ENCODE measurements at places on chromosomes 13 and 19.

- no peak for DNase-seq
Measured at GRCh38 chr19:55041627-55042343, 3.7 kb upstream of the GP6 start.

DNA sequence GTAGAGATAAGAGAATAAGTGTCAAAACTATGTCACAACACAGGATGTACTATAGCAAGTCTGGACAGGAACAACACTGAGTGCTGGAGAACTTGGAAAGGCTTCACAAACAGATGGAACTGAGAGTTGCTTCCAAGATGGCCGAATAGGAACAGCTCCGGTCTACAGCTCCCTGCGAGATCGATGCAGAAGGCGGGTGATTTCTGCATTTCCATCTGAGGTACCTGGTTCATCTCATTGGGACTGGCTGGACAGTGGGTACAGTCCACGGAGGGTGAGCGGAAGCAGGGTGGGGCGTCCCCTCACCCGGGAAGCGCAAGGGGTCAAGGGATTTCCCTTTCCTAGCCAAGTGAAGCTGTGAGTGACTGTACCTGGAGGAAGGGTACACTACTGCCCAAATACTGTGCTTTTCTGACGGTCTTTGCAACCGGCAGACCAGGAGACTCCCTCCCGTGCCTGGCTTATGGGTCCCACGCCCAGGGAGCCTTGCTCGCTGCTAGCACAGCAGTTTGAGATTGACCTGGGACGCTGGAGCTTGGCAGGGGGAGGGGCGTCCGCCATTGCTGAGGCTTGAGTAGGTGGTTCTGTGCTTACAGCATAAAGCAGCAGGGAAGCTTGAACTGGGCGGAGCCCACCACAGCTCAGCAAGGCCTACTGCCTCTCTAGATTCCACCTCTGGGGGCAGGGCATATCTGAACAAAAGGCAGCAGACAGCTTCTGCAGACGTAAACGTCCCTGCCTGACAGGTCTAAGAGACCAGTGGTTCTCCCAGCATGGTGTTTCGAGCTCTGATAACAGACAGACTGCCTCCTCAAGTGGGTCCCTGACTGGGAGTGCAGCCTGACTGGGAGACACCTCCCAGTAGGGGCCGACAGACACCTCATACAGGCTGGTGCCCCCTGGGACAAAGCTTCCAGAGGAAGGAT, 46.0 kb downstream of the USP12 start:
- no peak for DNase-seq

GRCh38 chr19:18800636-18801035, 9.5 kb upstream of the COMP start:
- no peak for DNase-seq

DNA sequence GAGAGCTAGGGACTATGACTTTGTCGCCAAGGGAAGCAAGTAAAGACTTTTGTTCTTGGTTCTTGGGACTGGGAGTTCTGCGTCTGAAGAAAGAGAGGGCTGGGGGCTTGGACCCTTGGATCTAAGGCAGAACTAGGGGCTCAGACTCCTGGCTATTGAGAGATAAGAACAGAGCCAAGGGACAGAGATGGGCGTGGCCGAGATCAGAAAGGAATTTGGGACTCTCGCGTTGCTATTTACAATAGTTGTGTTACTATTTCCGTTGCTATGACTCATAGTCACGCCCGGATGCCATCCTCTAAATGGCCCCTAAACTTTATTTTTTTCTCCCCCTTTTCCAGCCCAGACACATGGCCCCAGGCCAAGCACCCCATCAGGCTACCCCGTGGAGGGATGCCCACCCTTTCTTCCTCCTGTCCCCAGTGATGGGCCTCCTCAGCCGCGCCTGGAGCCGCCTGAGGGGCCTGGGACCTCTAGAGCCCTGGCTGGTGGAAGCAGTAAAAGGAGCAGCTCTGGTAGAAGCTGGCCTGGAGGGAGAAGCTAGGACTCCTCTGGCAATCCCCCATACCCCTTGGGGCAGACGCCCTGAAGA, 759 bp downstream of the PPP1R15A start:
- peak; percentile 85 for DNase-seq

- no peak for DNase-seq
Measured at GRCh38 chr19:24166055-24166454, 79.1 kb downstream of the ZNF254 start.

All from AG20443 (cell line).